ENCODE measurements at places on chromosomes 12 and 14.

- no peak for DNase-seq
These were observed 6.4 kb downstream of the SLC15A4 start for GRCh38 chr12:128817111-128818015.

DNA sequence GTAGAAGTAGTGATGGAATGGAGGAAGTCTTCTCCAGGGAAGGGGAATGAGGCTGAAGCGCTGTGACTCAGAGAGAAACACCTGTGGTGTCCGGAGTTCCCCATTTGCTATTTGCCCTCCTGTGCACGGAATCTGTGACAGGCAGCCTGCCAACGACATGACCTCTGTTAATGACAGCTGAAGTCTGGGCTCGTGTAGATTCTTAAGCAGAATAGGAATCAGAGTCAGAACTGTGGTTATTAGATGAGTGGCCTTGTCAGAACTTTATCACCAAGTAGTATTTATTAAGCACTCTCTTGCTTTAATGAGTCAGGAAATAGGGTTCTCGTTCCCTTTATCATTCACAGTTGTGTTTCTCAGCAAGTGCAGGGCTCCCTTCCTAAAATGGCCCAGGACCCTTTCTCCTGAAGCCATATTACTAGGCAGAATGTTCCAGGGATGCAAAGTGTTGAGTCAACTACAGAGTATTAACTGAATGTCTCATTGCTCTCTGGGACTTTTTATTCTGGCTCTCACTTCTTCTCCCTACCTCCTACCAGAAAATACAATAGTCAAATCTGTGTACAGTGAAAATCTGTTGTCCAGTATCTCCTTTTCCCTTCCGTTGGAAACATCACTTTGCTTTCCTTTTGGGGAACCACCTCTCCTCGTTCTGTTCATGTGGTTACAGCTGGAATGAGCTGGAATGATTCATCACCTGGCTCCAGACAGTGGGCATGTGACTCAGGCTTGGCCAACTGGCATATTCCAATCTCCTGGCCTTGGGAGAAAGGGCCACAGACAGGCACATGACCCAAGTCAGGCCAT is 77.8 kb upstream of the MAX start:
- no peak for DNase-seq

GRCh38 chr14:57712102-57712501 is 153.8 kb downstream of the SLC35F4 start:
- no peak for DNase-seq

GRCh38 chr12:66813137-66813892 is 134.4 kb upstream of the GRIP1 start:
- no peak for DNase-seq

GRCh38 chr12:111443586-111443985 is 37.9 kb downstream of the SH2B3 start:
- no peak for DNase-seq

- no peak for DNase-seq
These were observed 59.0 kb downstream of the BORCS5 start for GRCh38 chr12:12415886-12416285.

GRCh38 chr12:5369298-5369697 is 62.6 kb upstream of the NTF3 start:
- DNase-seq: no peak

- no peak for DNase-seq
These were observed 5.8 kb downstream of the CACNB3 start for GRCh38 chr12:48824112-48824511.

GRCh38 chr12:22828066-22828465 is 203.1 kb downstream of the ETNK1 start:
- no peak for DNase-seq

DNA sequence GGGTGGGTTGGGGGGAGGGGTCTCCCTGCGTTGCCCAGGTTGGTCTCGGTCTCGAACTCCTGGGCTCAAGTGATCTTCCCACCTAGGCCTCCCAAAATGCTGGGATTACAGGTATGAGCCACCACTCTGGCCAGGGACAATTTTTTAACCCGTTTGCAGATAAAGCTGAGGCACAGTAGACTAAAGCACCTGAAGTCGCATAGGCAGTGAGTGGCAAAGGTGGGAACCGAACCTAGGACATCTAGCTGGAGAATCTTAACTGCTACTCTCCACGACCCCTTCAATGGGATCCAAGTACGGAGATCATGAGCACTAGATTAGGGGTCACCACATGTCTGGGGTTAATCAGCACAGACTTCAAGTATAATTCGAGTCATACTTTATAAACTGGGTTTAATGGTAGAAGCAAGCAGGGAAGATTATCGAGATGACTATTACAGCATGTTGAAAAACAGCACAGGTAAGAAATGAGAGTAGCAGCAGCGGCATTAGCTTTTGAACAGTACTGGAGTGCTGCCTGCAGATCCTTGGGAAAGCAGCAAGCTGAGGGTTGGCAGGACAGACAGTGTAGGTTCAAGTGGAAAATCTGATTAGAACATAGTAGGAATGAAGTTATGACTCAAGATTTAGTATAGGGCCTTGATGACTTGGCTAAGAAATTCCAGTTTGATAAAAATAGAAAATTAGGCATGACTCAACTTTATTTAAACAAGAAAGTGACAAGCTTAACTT is 23.9 kb downstream of the NID2 start:
- DNase-seq: no peak

DNA sequence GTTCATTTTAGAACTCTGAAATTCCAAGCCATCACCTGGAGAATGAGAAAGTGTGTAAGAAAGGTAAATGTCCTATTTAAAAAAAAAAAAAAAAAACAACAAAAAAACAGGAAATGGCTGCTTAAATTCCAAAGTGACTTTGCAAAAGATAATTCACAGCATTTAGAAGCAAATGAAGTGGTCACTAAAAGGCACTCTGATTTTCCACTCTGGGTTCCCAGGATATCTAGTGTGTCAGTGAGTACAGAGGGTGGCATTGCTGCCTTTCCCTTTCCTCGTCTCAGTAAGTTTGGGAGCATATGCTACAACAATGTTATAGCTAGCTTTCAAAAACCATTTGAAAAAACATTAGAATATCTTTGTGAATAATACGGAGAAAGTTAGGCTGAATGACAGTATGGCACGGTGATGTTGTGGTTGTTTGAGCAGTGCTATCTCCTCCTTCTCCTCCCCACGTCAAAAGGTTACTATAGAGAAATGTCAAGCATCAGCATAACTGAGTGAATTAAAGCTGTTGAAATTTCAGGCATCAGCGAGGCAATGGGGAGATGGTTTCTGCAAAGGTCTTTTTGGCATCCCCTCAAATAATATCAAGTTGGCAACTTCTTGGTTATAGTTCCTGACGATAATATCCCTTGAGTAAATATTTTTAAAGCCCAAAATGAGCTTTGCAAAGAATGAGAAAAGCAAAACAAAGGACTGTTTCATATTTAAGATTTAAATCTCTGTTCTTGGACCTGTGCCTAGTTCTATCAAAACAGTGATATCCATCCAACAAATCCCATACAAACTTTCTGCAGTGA is 164.5 kb upstream of the E2F7 start:
- DNase-seq: no peak

- DNase-seq: no peak
These were observed 673.0 kb upstream of the LMO3 start for GRCh38 chr12:17278946-17279345.
